Hypothalamus (tissue), 51 donors: ENCODE measurements at places on chromosomes 11 and 22.

DNA sequence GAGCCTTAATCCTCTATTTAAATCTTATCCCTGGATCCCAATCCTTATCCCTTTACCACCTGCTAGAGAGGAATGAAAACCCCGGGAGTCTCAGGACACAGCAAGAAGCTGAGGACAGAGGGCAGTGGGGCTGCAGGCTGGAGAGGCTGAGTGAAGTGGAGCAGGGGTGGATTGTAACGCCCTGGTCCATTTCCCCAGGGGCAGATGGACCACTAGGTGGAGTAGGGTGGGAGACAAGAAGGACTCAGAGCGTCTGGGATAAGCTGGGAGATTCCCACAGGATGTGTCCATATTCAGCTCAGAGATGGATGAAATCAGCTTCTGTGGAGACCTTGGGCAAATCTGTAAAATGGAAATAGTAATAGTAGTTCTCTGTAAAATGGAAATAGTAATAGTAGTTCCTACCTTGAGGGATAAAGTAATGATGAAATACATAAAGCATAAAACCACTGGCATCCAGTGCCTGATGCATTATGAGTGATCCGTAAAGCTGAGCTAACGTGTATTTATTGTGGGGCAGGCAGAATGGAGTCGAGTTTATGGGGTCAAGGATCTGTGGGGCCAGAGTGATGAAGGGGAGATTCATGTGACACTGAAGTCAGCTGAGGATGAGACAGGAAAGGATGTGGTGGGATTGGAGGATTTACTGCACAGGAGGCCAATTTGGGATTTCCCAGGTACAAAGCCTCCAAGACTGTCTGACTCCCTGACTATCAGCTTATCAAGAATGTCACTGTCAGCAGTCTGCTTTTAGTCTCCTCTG, 1.9 kb upstream of the ROBO4 start:
- no peak for DNase-seq

DNA sequence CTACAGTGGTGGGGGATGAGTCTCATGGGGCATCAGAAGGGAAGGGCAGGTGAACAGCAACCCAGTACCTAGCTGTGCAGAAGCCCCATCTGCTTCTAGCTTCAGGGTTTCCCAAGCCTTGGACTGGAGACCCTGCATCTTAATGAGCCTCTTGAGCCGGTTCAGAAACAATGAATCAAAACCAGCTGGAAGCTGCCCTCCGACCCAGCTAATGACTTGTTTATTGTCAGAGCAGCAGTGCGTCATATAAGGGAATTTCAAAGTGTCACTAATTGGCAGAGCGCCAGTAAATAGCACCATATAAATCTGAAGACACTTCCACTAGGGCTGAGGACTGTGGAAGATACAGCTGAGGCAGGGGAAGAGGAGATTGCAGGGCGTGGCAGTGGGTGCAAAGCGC, 57.5 kb downstream of the RPUSD4 start:
- DNase-seq, result no peak

DNA sequence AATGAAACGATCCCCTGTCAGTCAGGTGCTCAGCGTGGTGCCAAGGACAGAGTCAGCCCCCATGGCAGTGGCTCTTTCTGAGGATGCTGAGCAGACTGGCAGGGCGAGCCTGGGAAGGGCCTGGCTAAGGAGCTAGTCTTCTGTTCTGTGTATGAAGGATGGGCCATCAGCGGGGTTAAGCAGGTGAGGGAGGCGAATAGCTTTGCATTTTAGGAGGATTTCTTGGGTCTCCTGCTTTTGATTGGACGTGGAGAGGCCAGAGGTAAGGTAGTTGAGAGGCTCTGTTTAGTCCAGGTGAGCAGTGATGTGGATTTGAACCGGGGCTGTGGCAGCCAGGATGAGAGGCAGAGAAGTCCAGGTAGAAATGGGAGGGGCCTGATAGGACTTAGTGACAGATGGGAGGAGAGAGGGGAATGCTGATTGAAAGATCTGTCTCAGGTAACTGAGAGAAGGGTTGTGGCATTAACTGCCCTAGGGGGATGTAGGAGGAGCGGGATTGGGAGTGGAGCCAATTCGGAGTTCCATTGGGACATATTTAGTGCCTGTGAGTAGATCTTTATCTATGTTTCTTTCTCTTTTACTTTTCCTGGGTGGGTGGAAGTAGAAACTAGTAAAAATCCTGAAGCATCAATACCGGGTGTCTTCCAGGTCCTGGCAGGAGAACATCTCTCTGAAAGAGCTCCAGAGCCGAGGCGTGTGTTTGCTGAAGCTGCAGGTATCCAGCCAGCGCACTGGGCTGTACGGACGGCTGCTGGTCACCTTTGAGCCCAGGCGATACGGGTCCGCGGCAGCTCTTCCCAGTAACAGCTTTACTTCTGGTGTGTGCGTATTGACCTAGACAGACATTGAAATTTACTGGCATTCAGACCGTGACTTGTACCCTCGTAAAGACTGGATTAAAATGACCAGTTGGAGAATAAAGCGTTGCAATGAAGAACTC, 2.0 kb downstream of the IGHMBP2 start:
- DNase-seq, result no peak

GRCh38 chr22:49052023-49052538, 775.6 kb downstream of the BRD1 start:
- no peak for DNase-seq

DNA sequence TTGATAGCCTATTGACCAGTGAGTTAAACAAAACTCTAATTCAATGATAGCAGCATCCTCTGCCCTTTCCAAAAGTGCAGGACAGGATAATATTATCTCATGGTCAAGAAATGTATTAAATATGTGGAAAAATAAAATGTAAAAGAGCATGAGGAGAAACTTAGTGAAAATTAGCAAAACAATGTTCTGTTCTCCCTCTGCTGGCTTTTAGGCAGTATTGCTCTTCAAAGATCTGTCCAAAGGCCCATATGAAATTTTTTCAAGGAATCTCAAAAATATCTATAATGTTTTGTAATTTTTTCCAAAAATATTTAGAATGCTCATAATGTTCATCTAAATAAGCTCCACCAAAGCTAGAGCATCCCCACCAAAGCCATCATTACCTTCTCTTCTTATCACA, 8.3 kb upstream of the ARL14EP start:
- DNase-seq, result no peak

GRCh38 chr11:66784575-66784974, 55.6 kb upstream of the SPTBN2 start:
- DNase-seq, result no peak

DNA sequence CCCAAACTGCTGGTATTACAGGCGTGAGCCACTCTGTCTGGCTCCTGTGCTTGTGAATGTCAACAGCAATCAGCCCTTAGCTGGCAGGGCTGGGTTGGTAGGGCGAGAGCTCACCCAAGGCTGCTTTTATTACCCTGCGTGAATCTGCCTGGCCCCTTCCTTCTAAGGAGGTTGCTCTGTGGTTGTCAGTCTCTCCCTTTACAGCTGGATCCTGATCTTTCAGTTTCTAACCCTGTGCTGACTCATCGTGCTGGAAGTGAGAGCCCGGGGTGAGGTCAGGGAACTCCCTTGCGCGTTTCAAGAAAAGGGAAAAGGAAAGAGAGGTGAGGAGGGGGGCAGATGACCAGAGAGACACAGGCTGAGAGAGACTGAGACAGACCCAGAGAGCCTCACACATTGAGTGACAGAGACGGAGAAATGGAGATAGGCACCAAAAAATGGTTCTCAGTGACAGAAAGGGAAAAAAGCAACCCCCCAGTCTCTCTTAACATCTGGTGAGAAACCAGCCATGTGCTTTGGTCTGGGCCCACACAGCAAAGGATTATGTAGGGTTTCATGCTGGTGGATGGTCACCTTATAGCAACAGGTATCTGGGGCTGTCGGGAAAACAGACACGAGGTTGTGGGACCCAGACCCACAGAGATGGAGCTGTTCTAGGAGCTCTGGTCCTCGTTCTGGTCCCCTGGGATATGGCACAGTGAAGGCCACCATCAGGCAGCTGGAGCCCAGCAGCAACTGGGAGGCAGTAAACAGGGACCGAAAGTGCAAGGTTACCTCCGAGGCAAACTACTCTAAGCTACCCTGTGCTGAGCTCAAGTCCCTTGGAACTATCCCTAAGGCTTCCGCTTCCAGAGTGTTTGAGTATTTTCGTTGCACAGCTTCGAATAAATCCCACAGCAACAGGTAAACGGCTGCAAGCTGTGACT, 2.5 kb downstream of the TCN2 start:
- no peak for DNase-seq

GRCh38 chr11:16804104-16804947, 65.9 kb downstream of the C11orf58 start:
- DNase-seq, result no peak
